ENCODE measurements at places on chromosomes 7 and 10. TPM values are rescaled to one million over a fixed set of nuclear protein-coding genes. Genes with fewer than 3 reads are reported as not detected.

The CDC14C gene
- not detected for total RNA-seq

DNA sequence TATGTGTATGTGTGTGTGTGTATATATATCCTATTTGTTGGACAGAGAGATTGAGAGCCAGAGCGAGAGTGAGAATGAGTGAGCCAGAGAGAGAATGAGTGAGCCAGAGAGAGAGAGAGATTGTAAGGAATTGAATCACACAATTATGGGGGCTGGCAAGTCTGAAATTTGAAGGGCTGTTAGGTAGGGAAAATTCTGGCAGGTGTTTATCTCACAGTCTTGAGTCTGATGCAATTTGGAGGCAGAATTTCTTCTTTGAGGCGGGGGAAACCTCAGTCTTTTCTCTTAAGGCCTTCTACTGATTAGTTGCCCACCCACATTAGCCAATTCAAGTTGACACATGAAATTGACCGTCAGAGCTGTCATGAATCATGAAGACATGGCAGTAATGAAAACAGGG lies 41.0 kb upstream of the WASL start:
- no peaks in the 10 kb centered on the region for H3K27me3 ChIP-seq
- no peak for DNase-seq
- H3K27ac ChIP-seq: no peak overlapping the region
- no peaks in the 10 kb centered on the region for H3K36me3 ChIP-seq
- peaks cover 8% of the 10 kb centered on the region for H3K4me1 ChIP-seq
- no peak overlapping the region for H3K4me3 ChIP-seq

DNA sequence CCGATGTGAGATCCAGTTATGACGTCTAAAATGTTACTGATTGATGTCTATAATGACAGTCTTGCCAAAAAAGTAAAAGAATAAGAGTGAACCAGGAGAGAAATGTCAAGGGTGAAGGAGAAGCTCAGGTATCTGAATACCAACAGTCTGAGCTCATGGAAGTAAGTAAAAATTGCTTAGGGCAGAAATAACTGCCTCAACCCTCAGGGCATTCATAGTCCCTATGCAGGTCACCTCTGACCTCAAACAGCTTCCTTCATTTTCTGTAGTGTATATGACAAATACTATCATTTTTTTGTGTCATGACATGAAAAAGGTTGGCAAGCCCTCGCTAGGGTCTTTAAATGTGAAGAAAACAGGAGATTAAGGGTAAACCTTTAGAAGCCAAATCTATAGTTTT lies 41.0 kb upstream of the MRPS16 start:
- H3K27ac ChIP-seq: no peak overlapping the region
- no peak overlapping the region for H3K4me3 ChIP-seq
- H3K27me3 ChIP-seq: no peaks in the 10 kb centered on the region
- H3K4me1 ChIP-seq: no peaks in the 10 kb centered on the region
- H3K36me3 ChIP-seq: peaks cover 8% of the 10 kb centered on the region
- DNase-seq: no peak

- peaks cover 85% of the 10 kb centered on the region for H3K4me1 ChIP-seq
- no peak for DNase-seq
- H3K27ac ChIP-seq: peak overlapping the region; percentile 43
- H3K27me3 ChIP-seq: no peaks in the 10 kb centered on the region
- H3K36me3 ChIP-seq: no peaks in the 10 kb centered on the region
- no peak overlapping the region for H3K4me3 ChIP-seq
Observed at GRCh38 chr7:22676385-22676784, 50.6 kb upstream of the IL6 start.

DNA sequence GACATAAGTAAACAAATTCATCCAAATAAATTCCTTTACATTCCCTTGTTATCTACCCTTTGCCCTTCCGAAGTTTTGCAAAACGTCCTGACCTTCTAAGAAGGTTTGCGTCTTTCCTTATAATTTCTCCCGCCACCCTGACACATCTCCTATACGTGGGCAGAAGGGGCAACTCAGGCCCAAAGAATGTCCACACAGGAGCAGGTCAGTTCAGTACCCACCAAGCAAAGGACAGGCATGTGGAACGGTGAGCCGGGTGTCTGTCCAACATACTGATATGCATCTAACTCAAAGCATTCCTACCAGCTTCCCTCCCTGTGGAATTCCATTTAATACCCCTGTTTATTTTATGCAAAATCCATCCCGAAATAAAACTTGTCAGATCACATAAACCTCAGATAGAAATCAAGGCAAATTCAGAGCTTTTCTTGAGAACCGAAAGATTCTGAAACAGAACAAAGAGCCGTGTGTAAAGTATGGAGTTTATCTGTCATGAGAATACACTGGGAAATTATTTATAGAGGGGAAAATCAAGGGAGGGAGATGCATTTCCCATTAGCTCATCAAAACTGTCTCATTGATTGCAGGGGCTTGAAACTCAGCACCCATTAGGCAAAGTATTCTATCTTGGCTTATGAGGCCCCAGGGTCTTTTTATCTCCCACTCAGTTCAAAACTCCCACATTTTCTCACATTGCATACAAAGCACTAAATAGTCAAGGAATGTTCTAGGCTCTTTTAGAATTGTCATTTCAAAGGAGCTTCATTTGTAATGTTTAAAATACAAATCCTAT lies 85.4 kb downstream of the GPR26 start:
- no peaks in the 10 kb centered on the region for H3K4me1 ChIP-seq
- H3K27me3 ChIP-seq: peaks cover 2% of the 10 kb centered on the region

DNA sequence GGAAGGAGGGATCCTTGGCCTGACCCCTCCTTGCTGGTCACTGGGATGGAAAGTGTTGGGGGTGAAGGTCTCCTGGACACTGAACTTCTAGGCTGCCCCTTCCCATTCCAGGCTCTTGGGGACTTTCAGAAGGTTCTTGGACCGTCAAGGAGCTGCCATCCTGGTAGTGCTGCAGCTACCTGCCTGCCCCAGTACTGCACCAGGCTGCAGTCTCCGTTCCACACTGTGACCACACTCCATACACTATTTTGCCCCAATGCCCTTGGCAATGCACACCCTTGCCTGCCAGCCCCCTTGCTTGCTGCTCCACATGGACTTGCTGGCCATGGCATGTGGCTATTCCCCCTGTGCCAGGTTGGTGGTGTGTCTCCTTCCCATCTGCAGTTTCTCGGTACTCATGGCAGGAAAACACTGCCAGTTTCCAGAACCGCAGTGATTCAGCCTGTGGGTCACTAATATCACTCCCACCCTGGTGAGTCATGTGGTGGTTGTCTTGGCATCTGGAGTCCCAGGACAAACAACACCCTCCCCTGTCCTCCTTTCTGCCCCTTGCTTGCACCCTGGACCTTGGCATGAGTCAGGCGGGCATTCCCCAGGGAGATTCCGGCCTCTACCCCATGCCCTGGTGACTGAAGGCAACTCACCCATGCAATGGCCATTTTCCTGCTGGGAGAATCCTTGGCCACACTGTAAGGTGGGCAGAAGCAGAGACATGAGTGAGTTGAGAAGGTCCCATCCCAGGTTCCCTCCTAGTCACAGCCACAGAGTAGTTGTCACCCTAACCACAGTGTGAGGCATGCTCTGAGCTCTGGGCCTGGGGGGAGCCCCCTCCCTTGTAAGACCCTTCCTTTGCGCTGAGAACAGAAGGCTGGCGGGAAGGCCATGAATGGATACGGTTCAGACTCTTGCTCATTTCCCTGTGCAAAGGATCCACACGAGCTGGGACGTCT lies 32.8 kb downstream of the GOLGA7B start:
- no peak overlapping the region for H3K27ac ChIP-seq
- H3K36me3 ChIP-seq: no peaks in the 10 kb centered on the region
- H3K4me3 ChIP-seq: no peak overlapping the region

The MINPP1 gene
- total RNA-seq: 5.3 TPM

All from activated naive CD4-positive, alpha-beta T cell treated with anti-CD3 and anti-CD28 coated beads for 36 hours (primary cell).